PC-3 (cell line): ENCODE measurements at places on chromosomes 6 and 20. TPM values are rescaled to one million over a fixed set of nuclear protein-coding genes. Genes with fewer than 3 reads are reported as not detected.

Gene PRPH2
- not detected in 2 replicates for total RNA-seq

Gene ANGPT4
- not detected in 2 replicates for total RNA-seq

Gene AVP
- not detected in 2 replicates for total RNA-seq

Gene MAS1
- not detected in 2 replicates for total RNA-seq

Gene FARS2
- 18.4 and 23.0 TPM in 2 replicates for total RNA-seq

Gene ATXN1
- total RNA-seq, result 19.1 and 27.0 TPM in 2 replicates

Gene PMEPA1
- total RNA-seq, result 21.9 and 29.3 TPM in 2 replicates

Gene AP5S1
- 28.5 and 31.4 TPM in 2 replicates for total RNA-seq

Gene SH3BGRL2
- 3.7 and 3.8 TPM in 2 replicates for total RNA-seq

Gene FBXO9
- total RNA-seq, result 30.3 and 54.6 TPM in 2 replicates

Gene C6orf118
- total RNA-seq, result not detected in 2 replicates
